ENCODE measurements at places on chromosomes 1 and 21.

DNA sequence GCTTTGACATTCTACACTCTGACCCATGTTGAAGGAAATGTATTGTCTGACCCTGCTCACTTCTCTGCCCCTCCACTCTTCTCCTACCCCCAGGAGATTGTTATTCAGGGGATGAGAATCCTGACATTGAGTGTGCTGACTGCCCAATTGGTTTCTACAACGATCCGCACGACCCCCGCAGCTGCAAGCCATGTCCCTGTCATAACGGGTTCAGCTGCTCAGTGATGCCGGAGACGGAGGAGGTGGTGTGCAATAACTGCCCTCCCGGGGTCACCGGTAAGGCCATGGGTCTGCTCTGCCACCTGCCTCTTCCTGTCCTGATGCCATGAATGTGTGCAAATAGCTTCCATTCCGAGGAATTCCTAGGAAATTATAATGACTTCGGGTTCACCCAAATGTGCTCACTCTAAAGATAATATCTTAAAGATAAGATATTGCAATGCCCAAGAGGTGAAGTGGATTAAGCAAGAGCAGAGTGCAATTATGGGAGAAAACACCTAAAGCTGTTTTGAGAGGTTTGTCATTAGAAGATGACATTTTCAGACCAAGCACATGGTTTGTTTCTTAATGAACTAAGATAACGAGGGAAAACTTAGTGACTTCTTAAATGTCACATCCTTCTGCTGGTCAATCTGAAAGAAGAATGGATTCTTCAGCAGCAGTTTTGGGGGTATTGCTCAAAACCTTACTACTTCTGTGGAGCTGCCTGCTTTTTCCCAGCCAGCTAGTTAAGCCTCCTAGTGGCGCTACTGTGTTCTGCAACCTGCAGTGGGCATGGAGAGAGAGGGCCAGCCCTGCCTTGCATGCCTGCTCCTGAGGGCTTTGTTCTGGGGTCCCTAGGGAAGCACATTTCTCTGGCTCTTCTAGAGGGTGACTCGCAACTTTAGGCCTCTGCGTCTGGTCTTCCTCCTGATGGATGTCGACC, 41.6 kb downstream of the LAMC2 start:
- peak; percentile 9 for DNase-seq

DNA sequence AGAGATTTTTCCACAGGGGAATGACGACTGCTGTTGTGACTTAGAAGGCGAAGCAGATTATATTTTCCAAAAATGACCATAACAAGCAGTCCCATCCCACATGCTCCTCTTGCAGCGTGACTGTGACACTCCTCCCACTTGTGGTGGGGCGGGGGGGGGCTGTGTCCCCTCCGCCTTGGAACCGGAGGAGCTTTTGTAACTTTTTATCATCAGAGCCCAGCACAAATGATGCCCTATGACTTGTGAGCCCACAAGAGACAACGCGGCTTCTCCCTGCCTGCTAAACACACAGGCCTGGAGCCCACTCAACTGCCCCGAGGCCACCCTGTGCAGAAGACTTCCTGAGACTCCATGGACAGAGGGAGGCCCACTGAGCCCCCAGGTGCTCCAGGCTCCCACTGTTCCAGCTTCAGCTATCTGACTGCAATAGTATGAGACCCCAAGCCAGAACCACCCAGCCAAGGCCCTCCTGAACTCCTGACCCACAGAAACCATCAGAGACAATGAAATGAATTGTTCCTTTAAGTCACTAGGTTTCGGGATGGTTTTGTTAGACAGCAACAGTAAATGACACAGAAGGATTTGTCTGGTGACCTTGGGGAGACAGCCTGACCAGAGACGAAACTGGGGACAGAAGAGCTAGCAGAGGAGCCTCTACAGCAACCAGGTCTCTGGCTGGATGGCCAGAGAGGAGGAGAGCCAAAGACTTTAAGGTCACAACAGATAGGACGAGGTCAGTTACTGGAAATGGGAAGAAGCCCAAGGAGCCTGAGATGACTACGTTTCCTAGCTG, 58.8 kb downstream of the CAPZB start:
- no peak for DNase-seq

- DNase-seq, result no peak
Observed at GRCh38 chr1:36814774-36815173, 219.5 kb downstream of the GRIK3 start.

- DNase-seq, result no peak
Observed at GRCh38 chr1:1124786-1125642, 9.1 kb upstream of the C1orf159 start.

GRCh38 chr1:178938101-178938958, 67.5 kb upstream of the ANGPTL1 start:
- no peak for DNase-seq
